Panc1 (cell line): ENCODE measurements at places on chromosomes 5 and 9. TPM values are rescaled to one million over a fixed set of nuclear protein-coding genes. Genes with fewer than 3 reads are reported as not detected.

- no peak for DNase-seq
Observed at GRCh38 chr5:82405618-82406204, 127.6 kb upstream of the RPS23 start.

DNA sequence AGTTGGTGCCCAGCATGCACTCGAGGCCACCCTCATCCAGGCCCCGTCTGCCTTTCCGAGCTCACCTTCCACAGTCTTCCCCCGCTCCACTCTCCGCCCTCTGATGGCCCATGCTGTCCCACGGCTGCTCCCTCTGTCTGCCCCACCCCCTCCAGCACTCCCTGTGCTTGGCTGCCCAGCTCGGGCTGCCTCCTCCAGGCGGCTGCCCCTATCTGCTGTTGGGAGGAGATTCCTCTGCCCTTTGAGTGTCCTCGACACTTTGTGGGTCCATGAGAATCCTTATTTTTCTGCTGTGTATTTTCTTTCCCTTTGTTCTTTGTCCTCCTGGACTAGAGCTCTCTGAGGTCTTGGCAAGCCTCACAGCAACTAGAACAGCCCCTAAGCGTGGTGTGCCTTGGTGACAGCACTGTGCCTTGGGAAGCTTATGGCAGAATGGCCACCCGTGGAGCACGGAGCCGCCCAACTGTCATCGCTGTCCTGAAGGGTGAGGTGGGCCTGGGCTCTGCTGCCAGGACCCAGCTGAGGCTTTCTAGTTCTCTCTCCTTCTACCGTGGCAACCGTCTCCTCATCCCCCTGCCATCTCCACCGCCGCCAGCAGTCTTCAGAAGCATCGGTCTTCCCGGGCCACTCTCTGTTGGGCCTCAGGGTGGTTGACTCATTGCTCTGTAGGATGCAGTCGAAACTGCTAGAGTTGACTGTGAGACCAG is 5.2 kb downstream of the NTMT1 start:
- DNase-seq = no peak

DNA sequence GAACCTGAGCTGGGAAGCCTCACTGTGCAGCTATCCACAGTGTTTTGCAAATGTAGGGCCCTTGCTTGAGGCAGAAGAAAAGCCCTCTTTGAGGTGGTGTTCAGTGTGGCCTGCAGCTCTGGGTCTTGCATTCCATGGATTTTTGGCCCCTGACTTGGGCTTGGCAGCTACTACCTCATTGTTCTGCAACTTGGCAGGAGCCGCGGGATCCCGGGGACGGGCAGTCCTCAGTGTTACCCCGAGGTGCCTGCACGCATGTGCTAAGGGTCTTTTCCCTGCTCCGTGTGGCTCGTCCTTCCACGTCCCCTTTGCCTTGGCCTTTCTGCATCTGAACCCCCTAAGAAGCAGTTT is 39.8 kb downstream of the NEK6 start:
- DNase-seq = peak; percentile 43

AIF1L gene
- 6.0 TPM for total RNA-seq

- no peak for DNase-seq
Observed at GRCh38 chr5:115350894-115351293, 54.4 kb upstream of the CCDC112 start.

DNA sequence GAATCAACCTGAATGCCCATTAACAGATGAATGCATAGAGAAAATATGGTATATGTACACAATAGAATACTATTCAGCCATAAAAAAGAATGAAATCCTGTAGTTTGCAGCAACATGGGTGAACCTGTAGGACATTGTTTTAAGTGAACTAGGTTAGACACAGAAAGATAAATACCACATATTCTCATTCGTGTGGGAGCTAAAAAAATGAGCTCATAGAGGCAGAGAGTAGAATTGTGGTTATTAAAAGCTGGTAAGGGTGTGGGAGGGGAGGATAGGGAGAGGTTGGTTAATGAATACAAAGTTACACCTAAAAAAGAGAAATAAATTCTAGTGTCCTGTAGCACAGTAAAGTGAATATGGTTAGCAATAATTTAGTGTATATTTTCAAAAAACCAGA is 23.5 kb downstream of the PTTG1 start:
- no peak for DNase-seq

DNA sequence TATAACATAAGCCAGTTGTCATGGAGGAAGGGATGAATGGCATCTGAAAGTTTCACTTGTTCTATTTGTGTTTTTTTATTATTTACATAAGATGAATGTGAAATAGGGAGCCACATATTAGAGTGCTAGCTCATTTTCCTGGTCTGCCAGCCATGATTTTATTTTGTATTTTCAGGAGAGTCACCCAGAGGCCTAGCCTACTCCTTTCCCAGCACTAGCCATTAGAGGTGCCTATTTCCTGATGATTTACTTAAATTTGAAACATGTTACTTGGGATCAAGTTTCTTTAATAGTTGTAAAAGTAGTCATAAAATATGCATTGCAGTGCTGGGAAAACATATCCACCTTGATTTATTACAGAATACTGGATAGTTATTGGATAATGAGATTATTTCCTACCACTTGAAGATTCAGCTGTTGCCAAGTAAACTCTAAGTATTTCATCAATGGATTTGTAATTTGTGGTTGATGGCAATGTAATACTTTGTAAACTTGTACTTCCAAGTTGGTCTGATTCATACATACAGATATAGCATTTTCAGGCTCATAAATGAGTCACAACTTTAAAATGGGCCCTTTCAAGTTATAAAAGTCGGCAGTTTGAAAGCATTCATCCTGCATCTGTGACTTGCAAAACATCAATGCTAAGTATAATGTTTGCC is 50.8 kb downstream of the KCNN2 start:
- DNase-seq = no peak

DNA sequence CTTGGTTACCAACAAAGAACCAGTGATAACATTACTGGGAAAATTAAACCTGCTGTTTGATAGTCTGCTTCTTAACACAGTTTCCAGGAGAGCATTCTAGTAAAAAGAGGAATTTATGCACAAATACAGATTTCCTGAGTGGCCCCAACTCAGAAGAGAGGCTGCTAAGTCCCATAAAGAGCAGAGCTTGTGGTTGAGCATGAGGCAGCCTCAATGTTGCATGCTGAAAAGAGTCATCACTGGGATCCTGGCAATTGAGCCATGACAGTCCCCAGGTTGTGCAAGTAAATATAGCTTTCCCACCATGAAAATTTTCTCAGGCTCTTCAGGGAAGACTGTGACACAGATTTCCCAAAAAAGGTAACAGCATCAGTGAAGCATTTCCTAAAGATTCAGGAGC is 47.5 kb upstream of the ADRB2 start:
- no peak for DNase-seq

DNA sequence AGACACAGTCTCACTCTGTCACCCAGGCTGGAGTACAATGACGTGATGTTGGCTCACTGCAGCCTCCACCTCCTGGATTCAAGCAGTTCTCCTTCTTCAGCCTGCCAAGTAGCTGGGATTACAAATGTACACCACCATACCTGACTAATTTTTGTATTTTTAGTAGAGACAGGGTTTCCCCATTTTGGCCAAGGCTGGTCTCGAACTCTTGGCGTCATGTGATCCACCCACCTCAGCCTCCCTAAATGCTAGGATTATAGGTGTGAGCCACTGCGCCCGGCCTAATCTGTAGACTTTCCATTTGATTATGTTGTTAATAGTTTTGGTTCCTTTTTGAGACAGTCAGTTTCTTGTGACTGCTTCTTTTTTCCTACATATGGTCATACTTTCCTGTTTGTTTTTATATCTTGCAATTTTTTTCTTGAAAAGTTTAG is 31.0 kb downstream of the MTREX start:
- DNase-seq = no peak

- no peak for DNase-seq
Observed at GRCh38 chr5:59798862-59799667, 94.5 kb downstream of the PDE4D start.

FAM163B gene
- total RNA-seq = not detected

- DNase-seq = no peak
Observed at GRCh38 chr9:19372567-19372966, 7.5 kb downstream of the RPS6 start.

DNA sequence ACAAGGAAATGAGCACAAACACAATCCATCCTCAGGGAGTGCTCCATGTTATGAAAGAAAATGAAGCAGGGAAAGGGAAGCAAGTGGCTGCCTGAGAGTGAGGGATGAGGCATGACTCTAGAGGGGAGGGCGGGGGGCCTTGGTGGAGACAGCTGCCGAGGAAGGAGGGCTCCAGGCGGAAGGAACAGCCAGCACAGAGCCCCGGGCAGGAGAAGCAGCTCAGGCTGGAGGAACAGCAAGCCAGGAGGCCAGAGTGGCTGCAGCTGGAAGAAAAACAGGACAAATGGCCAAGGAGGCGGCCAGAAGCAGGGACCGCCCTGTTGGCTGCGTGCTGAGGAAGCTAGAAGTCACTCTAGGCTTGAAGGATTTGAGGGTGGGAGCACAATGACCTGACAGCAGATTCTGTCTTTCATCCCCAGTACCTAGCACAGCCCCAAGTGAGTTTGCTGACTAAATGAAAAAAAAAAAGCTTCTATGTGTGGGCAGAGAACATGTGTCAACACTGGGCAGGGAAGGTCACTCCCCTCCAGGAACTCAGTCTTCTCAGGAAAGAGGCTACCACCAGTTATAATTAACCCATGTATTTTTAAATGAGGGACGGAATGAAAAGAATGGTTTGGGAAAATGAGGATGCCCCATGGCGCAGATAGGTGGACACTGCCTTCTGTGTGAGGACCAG is 142.8 kb downstream of the DCP2 start:
- no peak for DNase-seq
